MG63 (cell line): ENCODE measurements at places on chromosomes 12 and 14. TPM values are rescaled to one million over a fixed set of nuclear protein-coding genes. Genes with fewer than 3 reads are reported as not detected.

Gene SLC17A8
- total RNA-seq: not detected in 2 replicates

Gene PMCH
- total RNA-seq: not detected in 2 replicates

Gene VASH1
- total RNA-seq: 2.1 and 2.8 TPM in 2 replicates

Gene CEBPE
- total RNA-seq: not detected in 2 replicates

Gene PLEKHG7
- not detected in 2 replicates for total RNA-seq

Gene MMP14
- 85.2 and 124 TPM in 2 replicates for total RNA-seq

Gene EPYC
- not detected in 2 replicates for total RNA-seq

Gene TPH2
- total RNA-seq: not detected in 2 replicates

Gene PYGL
- total RNA-seq: 0.63 and 2.3 TPM in 2 replicates

Gene BMP4
- 9.3 and 13.5 TPM in 2 replicates for total RNA-seq

Gene NYNRIN
- total RNA-seq: 0.30 TPM in 1 of 2 replicates, not detected in the other

Gene PEX5
- 26.8 and 45.6 TPM in 2 replicates for total RNA-seq

Gene RTN1
- 1.4 and 2.8 TPM in 2 replicates for total RNA-seq

Gene SMIM41
- total RNA-seq: not detected in 2 replicates

Gene GYS2
- total RNA-seq: not detected in 2 replicates

Gene LGR5
- not detected in 2 replicates for total RNA-seq

Gene SERPINA10
- not detected in 2 replicates for total RNA-seq

Gene TAS2R7
- total RNA-seq: not detected in 2 replicates

Gene SLC7A7
- 4.0 TPM in 1 of 2 replicates, not detected in the other for total RNA-seq

Gene LRP1-AS
- not detected in 2 replicates for total RNA-seq

Gene LMO3
- not detected in 2 replicates for total RNA-seq
